ENCODE measurements at places on chromosomes 7 and 10. TPM values are rescaled to one million over a fixed set of nuclear protein-coding genes. Genes with fewer than 3 reads are reported as not detected.

Gene EPDR1
- total RNA-seq, result 42.3 TPM

Gene INA
- 0.37 TPM for total RNA-seq

Gene IL6
- total RNA-seq, result 20.5 TPM

Gene FKBP6
- total RNA-seq, result not detected

- no peak for DNase-seq
These were observed 570 bp downstream of the TBC1D12 start for GRCh38 chr10:94402843-94403379.

DNA sequence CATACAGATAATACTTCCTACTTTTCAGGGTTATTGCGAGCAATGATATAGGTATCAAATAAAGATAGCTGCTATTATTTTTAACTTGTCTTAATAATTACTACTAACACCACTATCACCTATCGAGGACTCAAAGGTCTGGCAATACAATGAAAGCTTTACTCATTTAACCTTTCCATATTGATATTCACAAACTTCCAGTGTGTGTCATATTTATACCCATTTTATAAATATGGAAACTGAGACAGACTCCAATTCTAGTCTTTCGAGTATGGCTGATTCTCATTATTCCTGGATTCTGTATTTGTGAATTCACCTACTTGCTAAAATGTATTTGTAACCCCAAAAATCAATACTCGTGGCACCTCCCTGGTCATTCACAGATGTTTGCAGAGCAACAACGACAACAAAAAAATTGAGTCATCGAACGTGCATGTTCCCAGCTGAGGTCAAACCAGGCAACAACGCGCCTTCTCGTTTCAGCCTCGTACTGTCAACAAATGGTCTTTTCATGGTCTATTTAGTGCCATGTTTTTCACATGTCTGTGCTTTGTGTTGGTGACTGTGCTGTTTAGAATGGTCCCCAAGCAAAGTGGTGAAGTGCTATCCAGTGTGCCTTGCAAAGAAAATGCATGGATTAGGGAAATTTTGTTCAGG, 51.7 kb downstream of the SMURF1 start:
- no peak for DNase-seq

DNA sequence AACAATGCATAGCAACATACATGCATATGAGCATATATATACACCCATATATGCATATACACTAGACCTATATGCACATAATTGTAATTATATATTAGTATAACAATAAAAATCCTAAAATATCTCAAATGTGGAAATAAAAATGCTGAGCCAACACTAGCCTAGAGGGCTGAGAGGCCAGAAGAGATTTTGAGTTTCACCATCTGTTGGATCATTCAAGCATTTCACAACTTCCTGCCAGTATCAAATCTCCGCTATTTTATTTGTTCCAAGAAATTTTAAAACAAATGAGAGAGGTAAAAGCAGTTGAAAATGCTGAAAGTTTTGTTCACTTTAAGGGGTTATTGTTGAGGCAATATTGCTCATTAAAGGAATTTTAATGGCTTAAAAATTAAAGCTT, 187.0 kb downstream of the PCDH15 start:
- no peak for DNase-seq

DNA sequence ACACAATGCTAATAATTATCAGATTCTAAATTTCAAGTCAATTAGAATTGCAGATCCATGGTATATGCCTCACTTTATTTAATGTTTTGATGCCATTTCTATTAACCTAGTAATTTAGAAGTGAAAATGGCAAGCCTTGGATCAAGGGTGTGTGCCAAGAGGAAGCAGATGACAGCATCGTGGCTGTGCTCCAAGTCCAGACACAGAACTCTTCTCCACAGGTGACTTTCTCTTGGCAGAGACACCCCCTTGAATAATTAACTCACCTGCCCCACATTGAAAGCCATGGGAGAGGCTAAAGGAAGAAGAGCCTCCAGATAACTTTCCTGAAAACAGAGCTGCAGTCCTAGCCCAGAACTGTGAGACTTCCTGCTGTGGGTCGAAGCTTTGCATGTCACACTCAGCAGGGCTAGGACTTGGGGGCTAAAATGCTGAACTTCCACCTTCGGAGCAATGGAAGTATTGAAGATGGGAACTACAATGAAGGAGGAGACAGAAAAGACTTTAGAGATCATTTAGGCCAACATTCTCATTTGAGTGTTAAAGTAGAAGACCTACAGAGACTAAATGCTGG, 996 bp upstream of the C10orf90 start:
- no peak for DNase-seq

DNA sequence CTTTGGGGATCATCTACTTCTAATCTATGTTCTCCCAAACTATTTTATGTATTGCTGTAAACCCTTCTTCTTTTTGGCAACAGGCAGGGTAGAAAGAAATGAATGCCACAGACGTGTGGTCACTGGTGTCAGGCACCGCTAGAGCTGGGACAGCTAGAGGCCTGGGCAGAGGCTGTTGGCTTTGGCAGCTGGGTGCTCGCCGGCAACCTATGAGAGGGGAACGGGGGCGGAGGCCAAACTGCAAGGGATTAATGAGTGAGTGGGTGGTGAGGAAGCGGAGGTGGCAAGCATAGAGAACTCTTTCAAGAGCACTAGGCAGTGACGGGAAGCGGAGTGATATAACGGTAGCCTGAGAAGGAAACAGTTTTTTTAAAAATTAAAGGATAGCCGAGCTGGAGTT, 78.5 kb downstream of the CREB5 start:
- no peak for DNase-seq

Measured in SK-MEL-5 (cell line).